ENCODE measurements at places on chromosomes 5 and 9.
A peak's percentile ranks its signal among the peaks of the same experiment; 100 is the strongest.

DNA sequence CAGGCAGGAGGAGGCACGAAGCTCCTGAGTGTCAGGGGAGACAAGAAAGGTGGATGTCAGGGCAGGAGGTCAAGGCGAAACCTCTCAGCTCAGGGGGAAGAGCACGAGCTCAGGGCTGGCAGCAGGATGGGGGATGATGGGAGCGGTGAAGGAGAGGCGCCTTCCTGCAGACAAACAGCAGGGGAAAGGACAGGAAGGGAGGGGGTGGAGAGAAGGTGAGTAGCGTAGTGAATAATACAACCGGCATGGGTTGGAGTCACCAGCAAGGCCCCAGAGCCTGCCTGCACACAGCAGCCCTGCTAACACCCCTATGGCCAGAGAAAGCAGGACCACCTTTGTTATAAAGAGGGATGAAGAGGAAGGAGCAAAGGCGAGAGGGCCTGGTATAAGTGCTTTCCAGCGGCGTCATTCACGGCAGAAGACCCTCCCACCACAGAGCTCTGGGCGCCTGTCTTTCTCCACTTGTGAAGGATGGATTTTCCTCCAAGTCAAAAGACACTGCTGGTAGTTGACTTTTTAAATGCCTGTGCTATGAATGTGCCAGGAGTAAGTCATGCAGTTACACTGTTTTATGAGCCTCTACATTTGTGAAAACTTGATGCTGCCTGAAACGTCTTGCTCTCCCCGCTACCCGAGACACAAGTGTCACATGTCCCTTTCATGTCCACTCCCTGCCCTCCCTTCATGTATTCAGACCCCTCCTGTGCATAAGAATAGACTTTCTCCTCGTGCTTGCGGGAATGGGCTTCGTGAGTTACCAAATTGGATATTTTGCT is 84.8 kb upstream of the IRX1 start:
- DNase-seq: no peak

- DNase-seq: no peak
Measured at GRCh38 chr5:93191035-93191817, 389.8 kb downstream of the NR2F1-AS1 start.

DNA sequence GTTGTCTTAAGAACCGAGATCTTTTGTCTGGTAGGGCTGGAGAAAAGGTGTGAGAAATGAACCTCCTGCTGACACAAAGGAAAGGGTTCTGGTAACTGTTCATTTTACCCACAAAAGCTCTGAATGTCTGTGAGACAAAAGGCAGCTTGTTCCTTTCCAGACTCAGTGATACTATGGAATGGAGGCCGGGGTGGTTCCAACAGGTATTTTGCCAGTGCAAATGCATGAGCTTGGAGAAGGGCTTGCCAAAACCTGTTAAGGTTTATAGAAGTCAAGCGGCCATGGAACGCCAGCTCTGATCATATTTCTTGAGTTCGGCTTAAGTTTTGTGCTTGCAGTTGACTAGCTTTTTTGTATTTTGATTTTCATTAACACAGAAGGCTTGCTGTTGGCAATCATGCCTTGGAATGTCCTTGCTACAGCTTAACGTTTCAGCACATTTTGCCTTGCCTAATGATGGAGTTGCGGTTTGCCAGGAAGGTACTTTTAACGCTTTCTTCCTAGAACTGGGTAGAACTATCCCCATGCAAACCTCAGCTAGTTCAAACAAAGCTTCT is 328.6 kb downstream of the PIK3R1 start:
- no peak for DNase-seq

DNA sequence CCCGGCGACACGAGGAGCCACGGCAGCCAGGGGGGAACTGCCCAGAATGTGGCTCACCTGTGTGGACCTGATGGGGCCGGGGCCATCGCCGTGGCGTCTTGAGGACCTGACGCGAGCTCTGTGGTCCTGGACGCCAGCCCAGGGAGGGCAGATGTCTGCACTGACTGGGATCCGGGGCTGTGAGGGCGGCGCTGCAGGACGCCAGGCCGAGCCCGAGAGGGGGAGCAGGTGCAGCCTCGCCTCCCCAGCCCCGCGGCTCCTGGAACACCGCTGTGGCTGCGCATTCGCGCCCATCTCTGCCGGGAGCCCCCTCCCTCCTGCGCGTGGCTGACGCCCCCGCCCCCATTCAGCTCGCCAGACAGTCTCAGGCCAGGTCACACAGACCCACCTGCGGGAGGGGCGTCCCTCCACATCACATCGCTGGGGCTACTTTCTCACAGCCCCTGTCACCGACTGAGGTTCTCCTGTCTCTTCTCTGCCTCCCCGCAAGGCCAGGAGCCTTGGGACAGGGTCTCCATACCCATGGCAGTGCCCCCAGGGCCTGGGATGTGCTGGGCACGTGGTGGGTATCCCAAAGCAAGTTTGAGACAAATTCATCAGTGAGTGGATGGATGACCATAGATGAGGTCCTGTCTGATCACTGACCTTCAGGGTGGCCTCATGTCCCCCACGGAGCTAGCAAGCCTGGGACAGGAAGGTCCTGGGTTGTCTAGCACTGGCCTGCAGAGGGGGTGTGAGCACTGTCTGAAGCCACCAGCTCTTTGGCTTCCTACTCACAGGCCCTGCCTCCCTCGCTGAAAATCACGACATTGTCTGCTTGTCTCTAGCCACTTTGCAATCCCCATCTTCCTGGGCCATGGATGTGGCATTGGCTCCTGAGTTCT is 47.3 kb downstream of the RASGEF1C start:
- no peak for DNase-seq

- DNase-seq: no peak
Measured at GRCh38 chr5:14241141-14241540, 98.0 kb downstream of the TRIO start.

- no peak for DNase-seq
Measured at GRCh38 chr5:92635001-92635461, 946.0 kb downstream of the NR2F1-AS1 start.

DNA sequence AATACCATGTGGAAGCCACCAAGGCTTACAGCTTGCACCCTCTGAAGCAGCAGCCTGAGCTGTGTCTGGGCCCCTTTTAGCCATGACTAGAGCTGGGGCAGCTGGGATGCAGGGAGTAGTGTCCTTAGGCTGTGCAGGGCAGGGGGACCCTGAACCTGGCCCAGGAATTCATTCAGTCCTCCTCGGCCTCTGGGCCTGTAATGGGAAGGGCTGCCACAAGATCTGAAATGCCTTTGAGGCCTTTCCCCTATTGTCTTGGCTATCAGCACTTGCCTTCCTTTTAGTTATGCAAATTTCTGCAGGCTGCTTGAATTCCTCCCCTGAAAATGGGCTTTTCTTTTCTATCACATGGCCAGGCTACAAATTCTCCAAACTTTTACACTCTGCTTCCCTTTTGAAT is 9.0 kb downstream of the GPR150 start:
- no peak for DNase-seq

DNA sequence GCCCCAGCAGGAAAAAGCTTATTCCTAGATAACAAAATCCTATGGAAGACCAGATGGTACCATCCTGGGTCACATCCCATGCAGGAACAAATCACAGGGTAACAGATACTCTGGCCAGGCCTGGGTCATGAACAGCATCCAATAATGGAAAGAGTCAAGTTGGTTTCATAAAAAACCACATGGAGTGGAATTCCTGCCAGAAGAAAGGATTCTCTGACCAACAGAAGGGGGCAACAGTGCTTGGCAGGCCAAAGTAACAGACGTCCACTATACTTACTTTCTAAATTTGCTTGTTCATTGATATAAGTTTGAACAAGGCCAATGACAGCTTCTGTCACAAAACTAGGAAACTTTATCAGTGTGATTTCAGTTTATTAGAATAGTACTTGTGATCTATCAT is 273.5 kb downstream of the ARRDC3 start:
- no peak for DNase-seq

GRCh38 chr5:125492977-125493376 is 746.5 kb upstream of the ZNF608 start:
- DNase-seq: no peak

DNA sequence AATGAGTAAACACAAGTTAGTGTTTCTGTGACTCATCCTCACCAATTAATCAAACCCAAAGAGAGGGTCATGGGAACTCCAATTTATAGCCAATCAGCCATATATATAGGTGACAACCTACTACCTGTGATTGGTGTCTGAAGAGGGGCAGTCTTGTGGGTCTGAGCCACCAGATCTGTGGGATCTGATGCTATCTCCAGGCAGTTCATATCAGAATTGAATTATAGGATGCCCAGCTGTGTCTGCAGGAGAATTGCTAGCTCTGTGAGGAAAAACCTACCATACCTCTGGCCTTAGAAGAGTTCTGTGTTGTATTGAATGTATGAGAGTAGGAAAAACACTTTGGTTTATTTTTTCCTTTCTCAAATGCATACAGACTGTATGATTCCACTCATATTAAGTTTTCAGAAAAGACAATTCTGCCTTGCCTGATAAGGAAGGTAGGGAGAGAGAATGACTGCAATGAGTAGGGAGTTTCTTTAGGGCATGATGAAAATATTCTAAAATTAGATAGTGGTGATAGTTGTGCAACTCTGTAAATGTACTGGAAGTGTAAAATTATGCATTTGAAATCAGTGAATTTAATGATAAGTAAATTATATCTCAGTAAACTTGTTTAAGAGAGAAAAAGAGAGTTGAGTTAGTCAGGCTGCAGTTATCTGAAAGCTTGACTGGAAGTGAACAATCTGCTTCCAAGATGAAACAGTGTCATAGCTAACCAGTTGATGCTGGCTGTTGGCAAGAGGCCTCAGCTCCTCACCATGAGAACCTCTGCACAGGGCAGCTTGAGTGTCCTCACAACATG is 274.9 kb downstream of the AUH start:
- DNase-seq: no peak

DNA sequence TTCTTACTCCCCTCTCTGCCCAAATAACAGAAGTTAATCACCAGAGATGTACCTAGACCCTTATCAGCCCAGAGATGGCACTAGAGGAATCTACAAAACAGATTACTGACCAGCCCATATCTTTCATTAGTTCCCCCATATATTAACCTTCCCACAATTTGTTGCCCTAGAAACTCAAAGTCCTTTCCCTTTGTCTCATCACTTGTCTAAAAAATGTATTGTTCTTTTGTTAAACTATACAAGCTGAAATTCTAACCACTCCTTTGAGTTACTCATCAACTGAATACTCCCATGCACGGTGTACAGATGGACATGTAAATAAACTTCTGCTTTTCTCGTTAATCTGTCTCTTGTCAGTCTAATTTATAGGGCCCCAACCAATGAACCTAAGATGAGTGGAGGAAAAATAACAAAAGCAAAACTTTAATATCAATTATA is 130.9 kb downstream of the CCDC192 start:
- no peak for DNase-seq

GRCh38 chr9:38287420-38287985 is 105.0 kb upstream of the ALDH1B1 start:
- DNase-seq: no peak

- DNase-seq: no peak
Measured at GRCh38 chr9:106830527-106831150, 32.3 kb upstream of the ZNF462 start.

GRCh38 chr9:21672761-21673160 is 129.7 kb upstream of the MTAP start:
- DNase-seq: no peak

- DNase-seq: no peak
Measured at GRCh38 chr9:2126331-2126803, 111.2 kb downstream of the SMARCA2 start.

DNA sequence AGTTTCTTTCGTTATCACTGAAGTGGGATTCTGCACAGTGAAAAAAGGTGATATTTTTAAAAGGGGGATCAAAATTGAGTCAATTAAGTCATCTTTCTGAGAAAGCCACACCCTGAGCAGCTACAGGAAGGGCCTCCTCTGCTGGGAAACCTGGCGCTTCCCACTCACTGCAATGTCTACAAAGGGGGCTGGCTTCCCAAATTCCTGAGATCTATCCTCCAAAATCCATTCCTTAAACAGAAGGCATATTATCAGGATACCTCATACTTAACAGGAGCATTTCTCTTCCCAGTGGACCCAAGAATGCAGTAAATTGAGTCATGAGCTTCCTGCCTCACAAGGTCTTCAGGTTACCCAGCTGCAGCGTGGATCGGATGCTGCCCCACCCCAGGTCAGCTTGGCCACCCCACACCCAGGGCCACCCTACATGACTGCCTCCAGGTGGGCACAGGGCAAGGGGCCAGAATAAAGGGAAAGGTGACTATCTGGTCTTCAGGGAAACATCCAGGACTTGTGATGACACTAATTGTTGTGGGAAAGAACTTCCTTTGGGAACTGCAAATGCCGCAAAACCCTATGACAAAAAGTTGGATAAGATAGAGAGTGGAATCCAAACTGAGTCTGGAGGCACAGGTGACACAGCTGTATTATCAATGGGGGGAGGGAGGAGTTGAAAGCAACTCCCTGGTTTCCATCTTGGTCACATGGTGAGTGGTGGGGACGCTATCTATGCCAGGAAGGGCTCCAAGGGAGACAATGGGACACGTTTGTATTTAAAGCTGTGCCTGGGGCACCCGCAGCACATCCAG is 42.3 kb downstream of the ROR2 start:
- no peak for DNase-seq

- DNase-seq: no peak
Measured at GRCh38 chr9:84492366-84493159, 152.0 kb upstream of the SLC28A3 start.

- DNase-seq: peak; percentile 82
Measured at GRCh38 chr5:4868140-4868735, 271.9 kb upstream of the ADAMTS16 start.

GRCh38 chr5:73591698-73592501 is 26.4 kb downstream of the UTP15 start:
- DNase-seq: no peak

GRCh38 chr5:50958852-50959457 is 292.5 kb downstream of the PARP8 start:
- peak; percentile 15 for DNase-seq

DNA sequence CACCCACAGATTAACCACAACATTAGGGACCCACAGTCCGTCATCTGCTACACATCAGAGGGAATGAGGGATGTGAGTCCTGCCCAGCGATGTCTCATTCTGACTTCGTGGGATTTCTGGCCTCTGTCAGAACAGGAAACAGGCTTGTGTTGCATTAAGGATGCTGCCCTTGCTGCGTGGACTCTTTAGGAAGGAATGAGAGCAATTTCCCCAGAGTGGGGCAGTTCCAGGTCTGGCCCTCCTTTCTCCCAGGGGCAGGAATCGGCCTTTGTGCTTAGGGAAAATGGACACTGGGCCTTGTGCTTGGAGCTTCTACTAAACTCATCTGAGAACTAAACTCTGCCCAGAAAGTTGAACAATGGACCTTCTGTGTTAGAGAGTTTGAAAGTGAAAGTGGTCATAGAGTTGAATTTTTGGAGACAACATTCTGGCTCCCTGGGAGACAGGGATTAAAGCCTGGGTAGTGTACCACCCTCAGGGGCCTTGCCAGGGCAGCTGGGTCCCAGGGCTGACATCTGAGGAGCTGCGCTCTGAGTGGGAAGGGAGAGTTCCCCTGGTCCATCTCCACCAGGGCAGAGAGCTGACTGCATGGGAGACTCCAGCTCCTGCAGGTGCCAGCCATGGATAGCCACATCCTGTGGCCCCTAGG is 37.8 kb upstream of the S1PR3 start:
- DNase-seq: peak; percentile 45

DNA sequence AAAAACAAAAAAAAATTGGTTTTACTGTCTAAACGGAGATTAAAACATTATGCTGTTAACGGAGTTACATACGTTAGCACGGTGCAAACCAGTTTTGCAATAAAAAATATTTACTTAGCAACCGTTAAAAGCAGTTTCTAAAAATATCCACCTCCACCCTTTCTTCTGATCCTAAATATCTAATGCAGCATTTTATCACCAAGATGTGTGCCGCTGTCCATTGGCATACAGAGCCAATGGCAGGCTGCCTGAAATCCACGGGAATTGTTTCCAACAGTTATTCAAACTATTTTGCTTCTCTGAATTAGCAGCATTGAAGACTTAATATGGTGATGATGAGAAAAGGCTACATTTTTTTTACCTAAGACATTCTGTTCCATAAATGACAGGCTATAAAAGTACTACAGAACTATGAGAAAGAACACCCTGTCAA is 61.6 kb downstream of the CSNK1A1 start:
- DNase-seq: no peak

All from H54 (cell line).